GOT3 (cell line): ENCODE measurements at places on chromosomes 1 and 21.

DNA sequence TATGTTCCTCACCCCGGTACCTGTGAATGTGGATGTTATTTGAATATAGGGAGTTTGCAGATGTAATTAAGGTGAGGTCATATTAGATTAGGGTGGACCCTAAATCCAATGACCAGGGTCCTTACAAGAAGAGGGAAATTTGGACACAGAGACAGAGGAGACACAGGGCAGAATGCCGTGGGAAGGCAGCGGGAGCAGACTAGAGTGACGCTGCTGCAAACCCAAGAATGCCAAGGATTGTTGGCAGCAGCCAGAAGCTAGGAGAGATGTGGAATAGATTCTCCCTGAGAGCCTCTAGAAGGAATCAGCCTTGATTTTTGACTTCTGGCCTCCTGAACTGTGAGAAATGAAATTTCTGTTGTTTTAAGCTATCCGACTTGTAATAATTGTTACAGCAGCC is 53.6 kb downstream of the SPATA46 start:
- DNase-seq = no peak

DNA sequence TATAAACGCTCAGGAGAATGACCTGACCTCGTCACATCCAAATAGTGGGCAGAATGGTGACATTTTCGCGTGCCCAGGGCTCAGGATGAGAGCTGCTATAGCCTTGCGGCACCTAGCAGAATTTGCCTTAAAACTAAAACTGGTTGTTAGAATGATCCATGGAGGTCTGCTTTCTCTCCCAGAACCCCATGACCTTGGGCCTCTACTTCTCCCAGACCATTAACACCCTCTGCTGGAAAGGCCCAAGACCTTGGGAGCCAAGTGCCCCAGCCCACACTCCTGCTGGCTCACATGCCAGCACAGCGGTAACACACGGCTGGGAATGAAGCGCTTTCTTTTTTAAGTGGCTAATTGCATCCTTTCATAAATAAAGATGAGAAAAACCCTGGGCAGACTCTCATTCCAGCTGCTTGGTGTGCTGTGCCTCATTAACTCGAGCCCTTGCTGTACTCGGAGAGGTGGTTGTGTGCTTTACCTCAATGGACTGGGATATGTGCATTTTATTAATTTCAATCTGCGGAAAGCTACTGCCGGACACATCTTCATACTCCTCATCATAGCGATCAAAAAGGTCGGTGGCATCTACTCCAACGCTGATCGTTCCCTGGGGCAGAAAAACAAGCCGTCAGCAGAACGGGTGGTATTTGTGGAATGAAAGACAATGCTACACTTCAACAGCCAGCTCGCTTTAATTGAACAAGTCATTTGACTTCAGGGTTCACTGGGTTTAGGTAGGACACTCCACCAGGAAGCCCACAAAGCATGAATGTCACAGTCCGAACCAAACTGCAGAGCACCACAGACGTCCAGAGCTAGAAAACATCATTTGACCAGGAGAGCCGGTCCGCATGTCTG is 29.0 kb downstream of the THAP3 start:
- no peak for DNase-seq

DNA sequence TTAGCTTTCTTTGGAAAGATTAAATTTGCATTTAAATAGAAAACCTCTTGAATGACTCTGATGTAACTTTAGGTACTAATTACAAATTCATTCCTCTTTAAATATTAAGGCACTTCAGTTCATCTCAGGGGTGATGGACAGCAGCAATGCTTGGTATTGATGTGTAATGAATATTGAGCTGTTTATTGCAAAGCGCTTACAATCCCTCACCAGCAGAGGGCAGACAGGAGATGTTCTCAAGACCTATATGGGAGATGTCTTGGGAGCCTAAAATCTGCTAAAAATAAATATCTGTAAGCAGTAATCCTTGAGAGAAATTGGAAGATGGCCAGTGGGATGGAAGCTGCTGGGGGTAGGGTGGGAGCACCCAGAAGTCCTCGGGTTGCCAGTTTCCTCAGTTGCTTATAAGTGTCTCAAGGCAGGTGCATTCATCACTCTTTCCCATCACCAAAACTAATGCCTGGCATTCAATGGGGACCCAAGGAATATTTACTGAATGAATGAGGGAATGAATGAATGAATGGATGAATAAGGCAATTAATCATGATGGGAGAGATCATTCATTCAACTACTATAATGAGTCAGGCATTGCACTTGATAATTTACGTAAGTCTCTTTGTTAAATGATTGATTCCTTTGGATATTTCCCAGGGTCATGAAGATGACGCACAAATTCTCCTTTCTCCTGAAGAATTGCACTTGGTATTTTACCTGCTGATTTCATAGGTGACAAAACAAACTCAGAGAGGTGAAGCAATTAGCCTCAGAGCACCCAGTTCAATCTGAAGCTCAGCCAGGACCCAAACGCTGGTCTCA is 2.3 kb downstream of the KLHDC8A start:
- DNase-seq = no peak

DNA sequence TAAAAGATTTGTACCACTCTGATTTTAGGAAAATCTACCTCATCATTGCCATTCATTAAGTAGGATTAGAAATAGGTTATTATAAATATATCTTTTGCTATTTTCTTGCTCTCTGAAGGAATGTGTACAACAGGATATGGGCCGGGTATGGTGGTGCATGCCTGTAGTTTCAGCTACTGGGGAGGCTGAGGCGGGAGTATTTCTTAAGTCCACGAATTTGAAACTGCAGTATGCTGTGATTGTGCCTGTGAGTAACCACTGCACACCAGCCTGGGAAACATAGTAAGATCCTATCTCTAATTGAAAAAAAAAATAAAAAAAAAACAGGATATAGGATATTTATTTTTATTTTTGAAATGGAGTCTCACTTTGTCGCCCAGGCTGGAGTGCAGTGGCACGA is 50.0 kb downstream of the CLIC4 start:
- DNase-seq = no peak

DNA sequence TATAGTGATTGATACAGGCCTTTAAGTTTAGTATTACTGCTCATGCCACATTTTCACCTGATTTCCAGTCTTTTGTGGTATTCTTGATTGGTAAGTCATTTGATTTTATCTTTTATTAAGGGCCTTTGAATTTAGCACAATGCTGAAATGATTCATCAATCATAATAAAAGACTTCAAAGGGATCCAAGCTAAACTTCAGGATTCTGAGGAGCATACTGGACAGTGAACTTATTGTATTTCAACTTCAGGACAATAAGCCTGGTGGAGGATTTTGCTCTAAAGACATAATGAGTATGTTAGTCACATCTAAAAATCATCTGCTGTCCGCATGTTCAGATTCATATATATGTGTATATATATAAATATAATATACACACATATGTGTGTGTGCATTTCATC is 233.3 kb downstream of the SETD4 start:
- DNase-seq = no peak

- no peak for DNase-seq
Measured at GRCh38 chr1:201475130-201475529, 6.1 kb upstream of the PHLDA3 start.

DNA sequence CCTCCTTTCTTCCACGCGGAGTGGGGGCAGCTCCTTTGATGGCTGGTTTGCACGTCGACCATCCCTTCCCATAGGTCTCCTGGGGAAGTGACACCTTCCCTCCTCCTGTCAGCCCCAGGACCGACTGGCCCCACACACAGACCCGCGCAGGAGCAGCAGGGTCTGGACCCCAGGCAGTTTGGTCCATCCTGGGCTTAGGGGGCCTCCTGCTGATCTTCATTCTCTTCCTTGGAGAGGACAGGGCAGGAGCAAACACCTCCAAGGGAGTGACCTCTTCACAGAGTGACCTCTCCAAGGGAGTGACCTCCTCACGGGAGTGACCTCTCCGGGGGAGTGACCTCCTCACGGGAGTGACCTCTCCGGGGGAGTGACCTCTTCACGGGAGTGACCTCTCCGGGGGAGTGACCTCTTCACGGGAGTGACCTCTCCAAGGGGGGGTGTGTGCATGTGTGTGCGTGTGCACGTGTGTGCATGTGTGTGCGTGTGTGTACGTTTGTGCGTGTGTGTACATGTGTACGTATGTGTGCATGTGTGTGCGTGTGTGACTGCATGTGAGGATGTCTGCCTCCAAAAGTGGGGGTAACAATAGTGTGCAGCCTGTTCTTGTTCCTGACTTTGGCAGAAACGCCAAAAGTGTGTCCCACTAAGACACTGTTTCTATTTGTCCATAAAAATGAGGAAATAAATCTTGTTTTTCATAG is 29.8 kb downstream of the COL6A1 start:
- DNase-seq = no peak

DNA sequence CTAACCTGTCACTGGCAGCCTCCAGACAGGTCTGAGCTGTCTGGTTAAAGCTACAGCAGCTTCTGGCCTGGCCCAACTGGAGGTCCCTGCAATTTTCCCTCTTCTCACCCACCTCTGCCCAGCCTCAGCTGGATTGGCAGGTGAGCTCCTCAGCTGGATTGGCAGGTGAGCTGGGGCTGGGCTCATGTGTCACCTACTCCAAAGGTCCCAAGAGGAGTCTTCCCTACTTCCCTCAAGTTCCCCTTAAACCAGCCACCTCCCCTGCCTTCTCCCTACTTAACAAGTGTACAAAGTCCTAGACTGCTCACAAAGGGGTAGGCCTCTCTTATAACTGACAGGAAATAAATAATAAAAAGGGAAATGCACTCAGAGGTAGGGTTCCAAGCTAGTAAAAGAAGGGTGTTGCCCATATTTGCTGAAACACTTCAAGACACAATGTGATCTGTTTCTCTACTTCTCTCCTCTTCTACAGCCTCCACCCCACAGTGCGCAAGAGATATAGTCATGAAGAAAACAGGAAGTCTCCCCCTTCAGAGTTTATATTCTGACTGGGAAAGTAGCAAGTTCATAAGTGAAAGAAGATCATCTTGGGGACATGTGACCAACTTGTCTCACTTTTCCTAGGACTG is at the start of gene GPA33:
GPA33 (minus strand) TSS at position 64 of the 629 bp plus-strand sequence. CDS start 90 bp downstream, outside the sequence.
- no peak for DNase-seq

GRCh38 chr1:200036619-200037270 is 9.2 kb downstream of the NR5A2 start:
- no peak for DNase-seq

GRCh38 chr21:41874611-41875010 is 4.5 kb downstream of the PRDM15 start:
- no peak for DNase-seq

DNA sequence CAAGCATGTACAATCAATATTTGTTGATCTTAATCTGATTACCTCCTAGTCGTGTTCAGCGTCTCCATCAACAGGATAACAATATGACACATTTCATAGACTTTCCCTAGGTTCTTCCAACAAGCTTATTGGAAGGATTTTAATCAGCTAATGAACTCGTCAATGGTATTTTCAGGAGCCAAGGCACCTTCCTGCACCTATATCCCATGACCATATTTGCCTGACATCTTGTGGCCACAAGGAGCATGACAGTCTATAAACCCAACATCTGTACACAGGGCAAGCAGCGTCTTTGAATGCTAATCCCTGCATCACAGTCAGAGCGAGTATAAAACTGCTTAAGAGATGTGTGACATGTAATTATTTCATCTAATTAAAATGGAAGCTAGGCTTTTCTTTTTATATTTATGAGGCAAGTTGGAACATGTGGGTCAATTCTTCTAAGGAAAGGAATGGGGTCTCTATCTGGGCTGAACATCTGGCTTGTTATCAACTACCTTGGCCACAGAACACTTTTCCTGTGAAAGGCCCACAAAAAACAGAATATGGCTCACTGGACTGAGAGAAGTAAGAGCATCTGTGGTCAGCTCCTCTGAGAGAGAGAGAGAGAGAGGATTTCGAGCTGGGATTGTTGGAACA is 388.8 kb downstream of the NTNG1 start:
- no peak for DNase-seq

DNA sequence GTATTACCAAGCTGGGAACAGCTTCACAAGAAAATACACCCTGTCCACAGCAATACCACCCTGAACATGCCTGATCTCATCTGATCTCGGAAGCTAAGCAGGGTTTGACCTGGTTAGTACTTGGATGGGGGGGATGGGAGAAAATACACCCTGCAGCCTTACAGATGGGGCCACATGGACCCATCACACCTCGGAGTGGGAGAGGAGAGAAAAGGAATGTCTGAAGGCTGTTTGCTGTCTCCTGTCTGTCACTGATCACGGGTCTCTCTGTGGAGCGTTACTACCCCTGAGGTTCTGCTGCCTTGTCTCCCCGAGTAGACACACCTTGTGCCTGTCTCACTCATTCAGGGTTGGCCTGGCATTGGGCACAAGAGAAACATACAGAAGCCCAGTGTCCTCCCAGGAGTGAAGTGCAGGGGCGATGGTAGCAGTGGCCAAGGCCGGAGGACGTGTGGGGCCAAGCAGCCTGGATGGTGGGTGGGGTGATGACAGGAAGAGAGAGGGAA is 48.0 kb downstream of the TEX35 start:
- no peak for DNase-seq

DNA sequence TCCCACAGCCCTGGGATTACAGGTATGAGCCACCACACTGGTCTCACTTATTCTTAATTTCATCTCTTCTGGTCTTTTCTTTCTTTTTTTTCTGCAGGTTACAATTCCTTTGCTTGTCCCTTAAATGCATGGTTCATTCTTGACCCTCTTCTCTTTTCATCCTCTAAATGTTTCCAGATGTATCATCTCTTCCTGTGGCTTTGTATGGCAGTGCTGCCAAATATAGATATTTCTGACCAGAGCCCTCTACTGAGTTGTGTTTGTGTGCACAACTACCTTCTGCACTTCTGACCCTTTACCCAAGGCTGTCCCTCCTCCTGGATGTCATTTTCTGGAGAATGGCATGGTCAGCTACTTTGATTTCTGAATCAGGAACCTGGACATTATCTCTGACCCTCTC is 32.5 kb downstream of the OLFML3 start:
- no peak for DNase-seq

- no peak for DNase-seq
Measured at GRCh38 chr1:84363019-84363418, 35.3 kb upstream of the DNASE2B start.

DNA sequence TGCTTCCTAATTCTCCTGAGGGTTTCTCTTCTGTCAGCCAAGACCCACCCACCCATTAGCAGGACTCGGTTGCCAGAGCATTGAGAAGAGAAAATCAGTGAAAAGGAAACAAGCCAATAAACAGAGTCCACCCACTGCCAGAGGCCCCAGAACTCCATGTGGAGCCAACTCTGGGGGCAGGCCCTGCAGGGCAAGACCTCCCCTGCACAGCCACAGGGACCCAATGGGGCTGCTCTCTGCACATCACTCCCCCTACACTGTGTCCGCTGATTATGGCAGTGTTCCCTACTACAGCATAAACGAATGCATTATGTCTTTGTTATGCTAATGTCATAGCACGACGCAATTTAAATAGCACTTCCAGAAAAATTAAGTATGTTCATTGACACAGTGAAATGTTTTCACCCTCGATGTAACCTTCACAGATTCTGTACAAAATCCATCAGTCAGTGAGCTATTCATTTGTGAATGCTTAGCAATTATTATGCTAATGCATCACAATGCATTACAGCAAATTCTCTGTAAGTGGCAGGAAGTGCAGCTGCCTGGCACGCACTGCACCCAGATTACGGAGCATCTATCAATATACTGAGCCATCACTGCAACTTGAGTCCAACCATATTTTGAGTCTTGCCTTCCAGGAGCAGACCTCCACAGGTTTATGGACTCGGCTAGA is 56.4 kb downstream of the GRIK3 start:
- no peak for DNase-seq
